CD4-positive, alpha-beta T cell treated with Interleukin-6 for 4 hours (primary cell): ENCODE measurements at places on chromosomes 13 and 19.

DNA sequence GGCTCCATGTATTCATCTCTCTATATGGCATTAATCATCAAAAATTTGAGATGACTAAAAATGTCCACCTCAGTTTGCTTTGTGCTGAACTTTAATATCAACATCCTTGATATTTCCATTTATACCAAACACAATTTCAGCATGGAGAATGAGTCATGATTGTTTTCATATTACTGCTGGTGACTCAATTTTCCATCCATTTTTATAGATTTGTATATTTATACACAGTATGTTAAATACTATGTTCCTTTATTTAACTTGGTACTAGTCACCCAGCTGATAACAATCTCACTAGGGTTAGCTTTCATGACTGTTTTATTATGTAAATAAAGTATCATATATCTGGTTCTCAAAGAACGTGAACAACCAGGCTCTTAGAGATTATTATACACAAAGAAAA, 1255.1 kb downstream of the SLITRK1 start:
- DNase-seq = no peak

DNA sequence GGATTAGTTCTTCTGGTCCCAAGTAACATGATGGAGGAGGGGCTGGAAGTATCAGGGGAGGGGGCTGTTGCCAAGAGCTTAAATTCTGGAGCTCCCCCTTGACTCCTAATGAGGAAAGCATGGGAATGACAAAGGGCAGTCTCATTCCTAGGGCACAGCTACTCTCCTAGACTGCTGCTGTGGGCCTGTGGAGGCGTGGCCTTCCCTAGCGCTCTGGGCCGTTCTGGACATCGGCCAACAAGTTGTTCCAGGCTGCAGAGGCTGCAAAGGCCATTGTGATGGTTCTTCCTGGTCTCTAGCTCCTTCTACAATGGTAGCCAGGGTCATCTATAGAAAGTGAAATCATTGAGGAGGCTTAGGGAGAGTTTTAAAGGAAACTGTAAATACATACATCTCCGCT, 916.6 kb downstream of the DIAPH3 start:
- DNase-seq = no peak

DNA sequence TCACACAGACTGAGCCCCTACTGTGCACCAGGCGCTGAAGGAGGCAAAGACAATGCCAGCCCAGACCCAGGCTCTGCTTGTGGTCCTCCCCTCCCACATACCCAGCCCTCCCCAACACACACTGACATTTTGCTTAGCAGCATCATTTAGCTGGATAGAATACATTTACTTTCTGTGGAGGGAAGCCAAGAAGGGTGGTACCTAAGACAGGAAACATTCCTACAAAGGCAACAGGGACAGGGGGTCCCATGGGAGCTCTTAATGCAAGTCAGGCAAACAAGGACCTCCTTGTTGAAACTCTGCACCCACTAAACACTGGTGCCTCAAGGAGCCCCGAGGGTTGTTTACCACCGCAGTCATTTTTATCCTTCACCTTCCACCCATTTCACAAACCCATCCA, 77.0 kb upstream of the ZNF507 start:
- DNase-seq = no peak

DNA sequence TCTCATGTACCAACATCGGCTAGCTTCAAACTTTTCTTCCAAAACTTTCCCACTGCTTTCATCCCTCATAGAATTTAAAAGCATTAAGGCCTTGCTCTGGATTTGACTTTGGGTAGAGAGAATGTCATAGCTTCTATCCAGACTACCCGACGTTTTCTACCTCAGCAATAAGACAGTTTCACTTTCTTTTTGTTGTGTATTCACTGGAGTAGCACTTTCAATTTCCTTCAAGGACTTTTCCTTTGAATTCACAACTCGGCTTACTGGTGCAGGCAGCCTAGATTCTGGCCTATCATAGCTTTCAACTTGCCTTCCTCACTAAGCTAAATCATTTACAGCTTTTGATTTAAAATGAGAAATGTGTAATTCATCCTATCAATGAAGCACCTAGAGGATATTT, 420.4 kb upstream of the GPC6 start:
- DNase-seq = no peak

DNA sequence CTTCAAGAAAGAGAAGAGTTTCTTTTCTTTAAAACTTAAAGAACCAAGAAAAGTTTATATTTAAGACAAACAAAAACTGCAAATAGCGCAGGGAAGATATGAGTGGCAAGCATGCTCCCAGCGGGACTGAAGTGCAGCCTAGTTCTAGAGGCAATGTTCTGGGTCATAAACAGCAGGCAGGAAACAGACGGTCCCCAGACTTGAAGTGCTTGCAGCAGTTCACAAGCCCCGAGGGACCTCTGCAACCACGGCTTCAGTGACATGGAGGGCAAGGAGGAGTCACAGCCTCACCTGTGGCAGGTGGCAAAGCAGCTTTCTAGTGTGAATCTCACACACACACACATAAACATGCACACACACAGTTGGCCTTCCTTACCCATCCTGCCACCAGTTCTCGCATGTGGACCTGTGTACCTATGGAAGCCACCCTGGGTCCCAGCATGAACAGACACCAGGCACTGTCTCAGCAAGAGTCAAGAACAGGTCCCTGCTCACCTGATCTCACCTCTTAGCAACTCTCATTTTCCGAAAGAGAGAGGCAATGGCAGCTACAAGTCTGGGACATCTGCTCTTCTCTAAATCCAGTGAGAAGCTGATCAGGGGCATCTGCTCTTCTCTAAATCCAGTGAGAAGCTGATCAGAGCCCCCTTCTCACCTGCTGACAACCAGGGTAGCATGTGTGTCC, 162.0 kb downstream of the EFNB2 start:
- DNase-seq = no peak

DNA sequence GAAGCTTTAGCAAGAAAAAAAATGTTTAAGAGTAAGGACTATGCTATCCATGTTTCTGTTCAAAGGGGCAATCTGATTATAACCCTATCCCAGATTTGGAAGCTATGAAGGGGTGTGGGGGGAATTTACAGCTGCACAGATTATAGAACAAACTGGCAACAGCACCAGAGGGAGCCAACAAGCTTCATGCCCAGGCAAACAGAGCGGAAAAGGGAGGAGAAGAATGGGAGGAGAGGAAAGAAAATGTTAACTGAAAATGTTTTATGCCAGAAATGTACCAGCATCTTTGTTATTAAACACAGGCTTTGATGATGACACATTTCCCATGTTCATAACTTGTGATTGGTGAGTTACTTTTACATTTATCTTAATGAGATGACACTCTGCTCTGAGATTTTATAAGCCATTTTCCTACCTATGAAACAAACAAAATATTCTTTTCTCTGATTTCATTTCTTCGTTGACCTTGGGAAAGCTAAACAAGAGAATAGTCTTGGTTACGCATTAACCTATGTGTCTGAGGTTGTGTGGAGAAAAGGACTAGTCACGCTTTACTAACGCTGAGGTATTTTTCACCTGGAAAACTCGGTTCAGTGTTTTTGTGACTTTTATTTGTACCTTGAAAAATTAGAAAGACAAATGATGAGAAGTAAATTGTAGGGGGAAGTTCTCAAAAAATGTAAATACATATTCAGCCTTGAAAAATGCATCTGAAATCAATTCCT, 235.8 kb upstream of the MIR17HG start:
- DNase-seq = no peak

DNA sequence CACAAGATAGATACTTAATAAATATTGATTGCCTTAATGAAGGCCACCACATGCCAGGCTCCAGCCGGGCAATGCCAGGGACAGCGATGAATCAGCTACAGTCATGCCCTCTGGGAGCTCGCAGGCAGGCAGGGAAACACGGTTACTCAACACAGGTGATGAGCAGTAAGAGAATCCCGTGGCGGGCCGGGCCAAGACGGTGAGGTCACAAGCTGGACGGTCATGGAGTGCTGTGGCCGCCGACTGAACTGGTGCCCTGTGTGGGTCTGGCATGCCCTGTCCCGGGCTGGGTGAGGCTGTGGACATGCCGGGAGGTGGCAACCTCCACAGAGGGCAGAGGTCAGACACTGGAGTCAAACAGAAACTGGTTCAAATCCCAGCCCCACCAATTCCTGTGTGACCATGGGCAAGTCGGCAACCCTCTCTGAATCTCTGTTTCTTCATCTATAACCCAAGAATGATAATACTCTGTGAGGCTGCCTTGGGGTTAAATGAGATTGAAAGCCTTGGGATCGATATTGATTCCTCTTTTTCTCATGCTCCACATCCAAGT, 13.2 kb upstream of the PAK4 start:
- DNase-seq = no peak

- no peak for DNase-seq
Measured at GRCh38 chr19:8030960-8031359, 21.6 kb upstream of the CCL25 start.

DNA sequence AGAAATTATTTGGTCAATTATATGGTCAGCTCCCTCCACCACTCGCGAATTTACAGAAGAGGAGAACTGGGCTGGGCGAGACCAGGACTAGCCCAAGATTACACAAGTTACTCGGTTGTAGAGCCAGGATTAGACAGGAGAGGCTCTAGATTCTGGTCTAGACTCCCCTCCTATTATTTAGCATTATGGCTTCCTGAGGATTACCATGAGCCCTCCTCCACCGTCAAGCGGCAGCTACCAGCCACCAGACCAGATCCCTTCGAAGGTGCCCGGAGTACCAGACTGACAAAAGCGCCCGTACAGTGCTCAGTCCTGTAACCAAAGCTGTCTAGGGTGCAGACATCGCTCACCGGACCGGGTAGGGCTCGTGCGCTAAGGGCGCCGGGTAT, 497 bp upstream of the MLNR start:
- no peak for DNase-seq

DNA sequence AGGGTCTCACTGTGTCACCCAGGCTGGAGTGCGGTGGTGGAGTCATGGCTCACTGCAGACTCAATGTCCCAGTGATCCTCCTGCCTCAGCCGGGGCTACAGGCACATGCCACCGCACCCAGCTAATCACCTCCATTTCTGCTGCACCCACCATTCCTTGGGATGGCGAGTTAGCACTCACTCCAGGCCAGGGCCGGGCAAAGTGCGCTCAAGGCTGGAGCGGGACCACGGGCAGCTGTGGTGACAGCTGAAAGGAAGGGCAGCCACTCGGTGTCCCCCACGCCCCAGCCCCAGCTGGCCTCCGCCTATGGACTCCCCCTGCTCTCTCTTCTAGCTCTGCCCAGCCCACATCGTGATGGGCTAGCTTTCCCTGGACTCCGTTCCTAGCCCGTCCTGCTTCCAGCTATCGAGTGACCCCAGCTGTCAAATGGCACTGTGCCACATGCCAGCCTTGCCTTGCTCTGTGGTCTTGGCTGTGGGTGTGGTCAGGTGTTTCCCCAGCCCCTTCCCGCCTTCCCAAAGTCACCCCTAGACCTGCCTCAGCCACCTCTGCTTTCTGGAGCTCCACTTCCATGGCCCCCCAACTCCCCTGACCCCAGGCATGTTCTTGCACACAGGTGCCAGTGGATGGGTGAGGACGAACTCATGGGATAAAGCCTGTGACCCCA, 4.1 kb downstream of the MICOS13 start:
- DNase-seq = no peak

DNA sequence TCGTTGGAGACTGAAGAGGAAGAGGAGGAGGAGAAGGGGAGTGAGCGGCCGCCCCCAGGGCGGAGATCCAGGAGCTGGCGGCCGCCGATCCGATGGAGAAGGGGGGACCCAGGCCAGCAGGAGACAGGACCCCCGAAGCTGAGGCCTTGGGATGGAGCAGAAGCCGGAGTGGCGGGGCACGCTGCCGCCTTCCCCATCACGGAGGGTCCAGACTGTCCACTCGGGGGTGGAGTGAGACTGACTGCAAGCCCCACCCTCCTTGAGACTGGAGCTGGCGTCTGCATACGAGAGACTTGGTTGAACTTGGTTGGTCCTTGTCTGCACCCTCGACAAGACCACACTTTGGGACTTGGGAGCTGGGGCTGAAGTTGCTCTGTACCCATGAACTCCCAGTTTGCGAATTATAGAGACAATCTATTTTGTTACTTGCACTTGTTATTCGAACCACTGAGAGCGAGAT, 1.8 kb downstream of the GADD45B start:
- peak; percentile 22 for DNase-seq

DNA sequence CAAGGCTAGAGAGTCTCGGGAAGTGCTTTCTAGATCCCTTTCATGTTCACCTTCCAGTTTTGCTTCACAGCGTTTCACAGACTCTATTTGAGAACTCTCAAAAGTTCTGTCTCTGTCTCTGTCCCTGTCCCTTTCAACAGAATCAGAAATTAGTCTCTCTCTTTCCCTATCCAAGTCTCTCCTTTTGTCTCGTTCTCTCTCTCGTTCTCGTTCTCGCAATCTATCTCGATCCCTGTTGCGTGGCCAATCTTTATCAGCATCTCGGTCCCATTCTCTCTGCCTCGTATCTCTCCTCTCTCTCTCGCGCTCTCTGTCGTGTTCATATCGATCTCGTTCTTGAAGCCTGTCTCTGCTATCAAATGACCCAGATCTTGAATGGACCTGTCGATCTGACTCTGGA, 85.0 kb downstream of the ZC3H13 start:
- DNase-seq = no peak

DNA sequence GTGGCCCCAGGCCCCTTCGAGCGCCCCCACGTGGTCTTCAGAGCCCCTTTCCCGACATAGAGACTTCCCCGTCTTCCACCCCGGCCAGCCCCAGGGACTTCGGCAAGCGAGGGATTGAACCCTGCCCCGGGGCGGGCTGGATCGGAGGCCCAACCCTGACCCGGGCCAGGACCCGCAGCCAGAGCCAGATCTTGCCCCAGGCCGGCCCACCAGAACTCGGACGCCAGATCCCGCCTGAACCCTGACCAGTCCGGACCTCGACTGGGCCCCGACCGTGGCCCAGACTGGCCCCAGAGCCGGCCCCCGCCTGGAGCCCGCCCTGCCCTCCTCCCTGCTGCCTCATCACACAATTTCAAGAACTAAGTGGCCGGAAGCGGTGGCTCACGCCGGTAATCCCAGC, 253 bp upstream of the TPTE2 start:
- no peak for DNase-seq

DNA sequence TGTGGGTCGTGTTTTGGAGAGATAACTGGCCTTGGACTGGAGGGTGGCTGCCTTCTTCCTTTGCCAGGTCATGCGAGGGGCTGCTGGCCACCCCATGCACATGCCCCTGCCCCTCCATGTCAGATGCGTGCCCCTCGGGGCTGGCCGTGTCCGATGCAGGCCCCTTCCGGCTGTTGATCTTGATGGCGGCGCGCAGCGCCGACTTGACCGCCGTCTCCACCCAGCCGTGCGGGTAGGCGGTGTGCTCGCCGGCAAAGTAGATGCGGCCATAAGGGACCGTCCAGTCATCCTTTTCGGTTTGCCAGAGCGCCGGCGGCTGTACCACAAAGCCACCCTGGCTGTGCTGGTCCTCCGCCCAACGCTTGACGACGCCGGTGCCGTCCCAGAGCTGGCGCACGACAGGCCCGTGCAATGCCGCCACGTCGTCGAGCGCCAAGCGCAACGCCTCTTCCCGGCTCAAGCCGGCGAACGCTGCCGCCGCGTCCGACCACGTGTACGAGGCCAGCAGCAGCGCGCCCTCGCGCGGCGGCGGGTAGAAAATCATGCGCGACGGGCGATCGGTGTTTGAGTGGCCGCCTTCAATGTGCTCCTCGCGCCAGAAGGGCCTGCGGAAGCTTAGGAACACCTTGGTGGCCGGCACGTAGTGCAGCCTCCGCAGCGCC, 6.9 kb downstream of the IL4I1 start:
- DNase-seq = peak; percentile 82

- no peak for DNase-seq
Measured at GRCh38 chr13:105341256-105341655, 1194.2 kb downstream of the EFNB2 start.
